ENCODE measurements at places on chromosomes 11 and 22.

DNA sequence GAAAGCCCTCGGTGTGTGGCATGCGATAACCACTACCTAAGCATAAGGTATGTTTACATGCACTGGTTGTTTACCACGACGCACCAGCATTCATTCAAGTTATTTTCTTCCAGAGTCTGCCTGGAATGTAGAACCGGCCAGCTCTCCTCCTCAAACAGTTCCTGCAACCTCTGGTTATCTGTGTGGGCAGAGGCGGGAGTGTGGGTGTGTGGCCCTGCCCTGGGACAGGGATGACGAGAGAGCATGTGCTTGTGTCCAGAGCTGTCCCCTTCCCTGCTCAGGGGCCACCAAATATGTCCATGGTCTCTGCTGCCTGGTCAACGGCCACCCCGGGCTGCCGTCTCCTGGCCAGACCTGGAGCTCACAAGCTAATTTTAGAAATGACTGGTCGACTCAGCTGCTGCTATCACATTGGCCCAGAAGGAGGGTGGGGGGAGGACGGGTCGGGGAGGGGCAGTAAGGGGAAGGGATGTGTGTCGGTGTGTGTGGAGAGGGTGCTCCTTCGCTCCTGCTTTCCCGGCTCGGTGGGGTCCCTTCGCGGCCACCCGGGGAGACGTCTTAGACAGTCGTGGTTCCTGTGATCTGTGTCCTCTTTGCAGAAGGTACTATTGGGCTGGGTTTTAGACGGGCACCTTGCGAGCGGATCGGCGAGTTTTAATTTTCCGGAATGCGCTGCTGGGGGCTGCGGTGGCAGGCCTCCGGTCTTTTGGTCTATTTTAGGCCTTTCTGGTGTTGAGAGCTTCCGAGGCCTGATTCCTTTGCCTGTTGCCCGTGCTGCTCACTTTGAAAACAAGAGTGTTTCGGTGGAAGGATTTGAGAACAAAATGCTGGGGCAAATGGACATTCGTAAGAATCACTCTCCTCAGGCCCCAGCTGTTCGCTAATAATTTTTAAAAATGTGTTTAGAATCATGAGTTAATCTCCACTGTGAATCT lies at the start of gene MYO18B:
TSS of gene MYO18B (plus strand) at position 497 of the 935 bp plus-strand sequence. CDS start 18,905 bp downstream, outside the sequence.
- no peak for DNase-seq

DNA sequence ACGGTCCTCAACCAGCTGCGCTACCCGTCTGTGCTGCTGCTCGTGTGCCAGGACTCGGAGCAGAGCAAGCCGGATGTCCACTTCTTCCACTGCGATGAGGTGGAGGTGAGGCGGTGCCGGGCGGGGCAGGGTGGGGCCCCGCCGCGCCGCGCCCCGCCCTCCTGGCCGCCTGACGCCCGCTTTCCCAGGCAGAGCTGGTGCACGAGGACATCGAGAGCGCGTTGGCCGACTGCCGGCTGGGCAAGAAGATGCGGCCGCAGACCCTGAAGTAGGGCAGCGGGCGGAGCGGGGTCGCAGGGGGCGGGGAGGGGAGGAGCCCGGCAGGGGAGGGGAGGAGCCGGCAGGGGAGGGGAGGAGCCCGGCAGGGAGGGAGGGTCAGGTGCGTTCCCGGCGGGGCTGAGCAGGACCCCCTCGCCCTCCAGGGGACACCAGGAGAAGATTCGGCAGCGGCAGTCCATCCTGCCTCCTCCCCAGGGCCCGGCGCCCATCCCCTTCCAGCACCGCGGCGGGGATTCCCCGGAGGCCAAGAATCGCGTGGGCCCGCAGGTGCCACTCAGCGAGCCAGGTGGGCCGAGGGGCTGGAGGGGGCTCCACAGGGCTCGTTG lies 14.7 kb downstream of the EPS8L2 start:
- no peak for DNase-seq

GRCh38 chr22:19822301-19823117 lies 32.2 kb downstream of the GNB1L start:
- DNase-seq: no peak

DNA sequence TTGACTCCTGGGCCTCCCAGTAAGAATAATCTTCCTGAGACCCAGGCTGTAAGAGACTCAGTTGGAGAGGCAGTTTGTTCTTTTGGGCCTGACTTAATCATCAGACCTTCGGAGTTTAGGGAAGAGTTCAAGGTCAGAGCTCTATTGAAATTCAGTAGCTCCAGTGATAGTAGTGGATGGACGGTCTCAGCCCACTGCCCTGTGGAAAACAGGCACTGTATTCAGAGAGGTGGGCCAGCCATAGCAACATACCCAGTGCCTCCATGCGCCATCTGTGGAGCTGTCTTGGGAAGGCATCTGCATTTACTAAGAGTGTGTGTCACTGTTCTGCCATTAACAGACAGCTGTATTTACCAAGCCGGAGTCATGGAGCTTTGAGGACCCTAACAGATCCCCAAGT lies 2.9 kb downstream of the SMARCB1 start:
- no peak for DNase-seq

DNA sequence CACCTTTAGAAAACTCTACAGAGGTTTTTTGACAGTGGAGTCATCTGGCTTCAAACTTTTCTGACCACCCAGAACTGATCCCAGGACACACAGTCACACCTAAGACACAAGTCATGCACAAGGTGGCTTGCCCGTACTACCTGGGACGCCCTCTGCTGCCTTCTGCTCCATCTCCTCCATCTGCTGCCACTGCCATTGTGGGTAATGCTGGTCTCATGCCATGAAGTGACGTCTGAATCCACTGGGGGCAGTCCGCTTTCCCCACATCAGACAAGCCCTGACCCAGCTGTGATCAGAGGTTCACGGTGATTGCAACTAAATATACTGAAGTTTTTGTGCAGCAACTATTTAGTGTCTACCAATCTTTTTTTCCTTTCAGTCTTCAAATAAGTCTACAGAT lies 5.4 kb upstream of the NDUFS8 start:
- DNase-seq: no peak

DNA sequence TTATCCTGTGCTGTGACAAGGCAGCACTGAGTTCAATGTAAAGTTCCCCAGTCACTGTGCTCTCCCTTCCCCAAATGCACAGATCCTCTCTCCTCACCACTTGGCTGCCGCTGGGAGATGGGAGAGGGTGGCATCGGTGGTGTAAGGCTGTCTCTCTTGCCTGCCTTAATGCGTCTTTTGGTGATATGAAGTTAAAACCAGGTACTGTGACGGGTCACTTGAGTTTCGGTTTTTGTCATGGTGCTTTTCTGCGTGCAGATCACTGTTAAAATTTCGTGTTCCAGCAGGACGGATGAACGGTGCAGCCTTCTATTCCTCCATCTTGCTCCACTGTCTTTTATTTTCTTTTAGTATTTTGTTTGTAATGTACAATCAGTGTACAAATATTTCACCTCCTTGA lies 18.6 kb downstream of the GLB1L2 start:
- no peak for DNase-seq

GRCh38 chr11:28231475-28231874 lies 123.3 kb downstream of the METTL15 start:
- no peak for DNase-seq

DNA sequence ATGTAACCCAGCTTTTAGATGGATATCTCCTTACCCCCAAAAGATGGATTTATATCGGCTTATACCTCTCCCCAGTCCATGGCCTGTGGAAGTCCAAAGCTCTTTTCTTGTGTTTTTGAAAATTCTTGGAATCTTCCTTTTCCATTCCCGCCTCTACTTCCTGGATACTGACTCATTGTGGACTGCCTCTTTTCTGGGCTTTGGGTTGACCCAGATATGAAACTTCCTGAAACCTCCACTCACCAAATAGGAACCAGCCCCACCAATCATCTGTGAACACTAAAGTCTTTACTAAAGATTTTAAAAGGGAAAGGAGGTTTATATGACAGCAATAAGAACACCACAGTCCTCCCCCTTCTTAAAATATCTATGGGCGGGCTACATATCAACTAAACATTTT lies 163.4 kb upstream of the SYN3 start:
- no peak for DNase-seq

- DNase-seq: no peak
Measured at GRCh38 chr11:64161037-64161436, 4.9 kb downstream of the MACROD1 start.

GRCh38 chr22:29074276-29074772 lies 1.5 kb downstream of the KREMEN1 start:
- DNase-seq: no peak

GRCh38 chr11:115643549-115644270 lies 139.5 kb upstream of the CADM1 start:
- no peak for DNase-seq

- no peak for DNase-seq
Measured at GRCh38 chr11:120566176-120566575, 54.6 kb downstream of the GRIK4 start.

GRCh38 chr22:38572065-38572464 lies 2.1 kb upstream of the DMC1 start:
- peak; percentile 19 for DNase-seq

GRCh38 chr22:35383679-35384071 lies 2.8 kb downstream of the HMOX1 start:
- no peak for DNase-seq

GRCh38 chr11:61587951-61588727 lies 7.3 kb upstream of the SYT7 start:
- peak; percentile 37 for DNase-seq

- no peak for DNase-seq
Measured at GRCh38 chr11:84211896-84212295, 925.7 kb upstream of the CCDC90B start.

- DNase-seq: no peak
Measured at GRCh38 chr11:61089806-61090491, 12.3 kb upstream of the CD5 start.

- no peak for DNase-seq
Measured at GRCh38 chr22:43399338-43399979, 12.4 kb upstream of the MPPED1 start.

- no peak for DNase-seq
Measured at GRCh38 chr22:45597460-45598192, 74.0 kb upstream of the ATXN10 start.
